Fibroblast of skin of right quadriceps (primary cell): ENCODE measurements at places on chromosomes 3 and 15.

GRCh38 chr15:99923711-99924110 is 190.5 kb upstream of the LYSMD4 start:
- no peak for DNase-seq

GRCh38 chr3:110491413-110491812 is 580.2 kb upstream of the NECTIN3 start:
- no peak for DNase-seq

DNA sequence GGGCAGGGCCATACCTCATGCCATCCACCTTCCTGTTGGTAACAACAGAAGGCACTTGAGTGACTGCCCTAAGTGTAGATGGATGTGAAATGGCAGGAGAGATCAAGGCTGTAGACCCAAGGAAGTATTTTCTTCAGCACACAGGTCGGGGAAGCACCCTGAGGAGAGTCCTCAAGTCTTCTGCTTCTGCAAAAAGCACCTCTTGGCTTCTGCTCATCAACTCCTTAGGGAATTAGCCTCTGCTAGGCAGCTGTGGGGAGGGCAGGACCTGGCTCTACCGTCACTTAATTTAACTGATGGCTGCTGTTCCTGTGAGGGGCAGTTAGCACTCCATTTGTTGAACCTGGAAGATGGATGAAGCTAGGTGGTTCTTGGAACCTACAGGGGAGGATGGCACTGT is 6.9 kb upstream of the CACNA2D2 start:
- DNase-seq, result no peak

- peak; percentile 49 for DNase-seq
Measured at GRCh38 chr15:67820992-67821783, 4.1 kb upstream of the SKOR1 start.

DNA sequence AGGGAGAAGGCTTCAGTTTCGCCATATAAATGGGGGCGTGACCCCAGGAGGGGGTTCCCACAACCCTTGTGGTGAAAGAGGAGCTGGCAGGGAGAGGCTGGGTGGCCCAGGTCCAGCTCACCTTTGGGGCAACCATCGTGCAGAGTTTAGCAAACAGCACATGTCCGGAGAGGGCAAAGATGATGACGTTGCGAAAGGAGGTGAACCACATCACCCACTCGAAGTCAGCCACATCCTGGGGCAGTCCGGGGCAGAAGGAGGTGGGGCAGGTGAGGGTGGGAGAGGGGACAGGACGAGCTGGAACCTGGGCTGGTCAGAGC is 3.7 kb downstream of the HHATL start:
- no peak for DNase-seq

- peak; percentile 70 for DNase-seq
Measured at GRCh38 chr3:33211444-33211843, 7.2 kb downstream of the SUSD5 start.

DNA sequence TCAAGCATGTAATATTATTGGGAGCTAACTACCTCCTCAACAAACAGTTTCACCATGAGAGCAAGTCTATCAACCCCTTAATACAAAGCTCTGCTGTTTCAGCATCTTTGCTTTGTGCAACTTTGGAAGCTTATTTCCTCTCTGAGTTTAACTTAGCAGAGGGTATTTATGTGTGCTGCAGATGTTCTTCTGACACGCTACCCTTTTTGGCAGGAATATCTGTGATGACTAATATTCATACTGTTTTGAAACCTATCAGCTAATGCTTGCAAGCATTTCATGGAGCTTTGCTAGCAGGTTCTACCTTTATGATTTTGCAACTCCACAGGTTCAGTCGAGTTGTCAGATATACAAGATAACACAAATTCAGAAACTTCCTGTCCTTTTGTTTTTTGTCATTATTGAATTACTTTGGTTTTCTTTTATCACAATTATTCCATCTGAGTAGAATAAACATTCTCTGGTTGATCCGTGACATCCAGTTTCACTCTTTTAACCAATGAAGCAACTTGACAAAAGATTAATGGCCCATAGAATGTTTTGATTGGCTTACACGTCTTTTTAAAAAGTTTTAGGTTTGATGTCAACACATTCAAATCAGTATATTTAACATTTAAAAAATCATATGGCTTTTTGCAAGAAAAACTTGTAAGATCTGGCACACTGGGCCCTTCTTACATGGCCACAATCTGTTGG is 1.7 kb upstream of the SLC9A9 start:
- DNase-seq, result peak; percentile 85

- peak; percentile 59 for DNase-seq
Measured at GRCh38 chr15:43769584-43770228, 7.1 kb downstream of the ELL3 start.

GRCh38 chr3:177979703-177980102 is 556.5 kb upstream of the KCNMB2 start:
- peak; percentile 48 for DNase-seq

GRCh38 chr3:98731720-98732285 is 31.3 kb upstream of the ST3GAL6 start:
- no peak for DNase-seq

DNA sequence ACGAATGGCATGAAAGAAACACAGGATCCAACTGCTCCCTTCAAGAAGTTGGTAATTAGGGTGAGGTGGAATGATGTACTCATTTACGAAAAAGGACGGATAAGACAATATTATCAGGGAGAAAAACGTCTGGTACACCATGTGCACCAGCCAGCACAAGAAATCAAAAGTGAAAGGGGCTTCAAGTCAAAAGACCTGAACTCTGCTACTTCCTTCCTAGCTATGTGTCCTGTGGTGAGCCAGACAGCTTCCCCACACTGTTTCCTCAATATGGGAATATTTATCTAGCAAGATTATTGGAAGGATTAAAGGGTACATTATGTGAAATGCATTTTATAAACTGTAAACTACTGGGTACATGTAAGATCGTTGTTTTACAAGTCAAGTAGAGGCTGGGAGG is 33.9 kb downstream of the RAB27A start:
- DNase-seq, result no peak

GRCh38 chr3:162437480-162437879 is 940.9 kb downstream of the OTOL1 start:
- peak; percentile 16 for DNase-seq

- no peak for DNase-seq
Measured at GRCh38 chr15:63599401-63600000, 2.3 kb downstream of the FBXL22 start.

GRCh38 chr3:126130981-126131745 is 47.2 kb upstream of the SLC41A3 start:
- no peak for DNase-seq

DNA sequence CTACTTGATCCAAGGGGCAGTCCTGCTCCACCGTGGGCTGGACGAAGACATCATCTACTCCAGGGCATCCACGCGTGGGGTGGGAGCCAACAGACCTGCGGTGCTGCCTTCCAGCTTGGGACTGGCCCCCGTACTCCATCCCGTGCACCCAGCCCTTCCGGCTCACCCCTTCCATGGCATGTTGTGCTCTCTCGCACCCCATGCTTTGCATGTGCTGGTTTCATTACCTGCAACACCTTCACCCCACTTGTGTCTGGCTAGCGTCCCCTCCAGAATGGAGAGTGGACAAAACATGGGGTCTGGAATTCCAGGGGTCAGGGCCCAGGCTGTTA is 30.2 kb downstream of the SEMA7A start:
- no peak for DNase-seq

DNA sequence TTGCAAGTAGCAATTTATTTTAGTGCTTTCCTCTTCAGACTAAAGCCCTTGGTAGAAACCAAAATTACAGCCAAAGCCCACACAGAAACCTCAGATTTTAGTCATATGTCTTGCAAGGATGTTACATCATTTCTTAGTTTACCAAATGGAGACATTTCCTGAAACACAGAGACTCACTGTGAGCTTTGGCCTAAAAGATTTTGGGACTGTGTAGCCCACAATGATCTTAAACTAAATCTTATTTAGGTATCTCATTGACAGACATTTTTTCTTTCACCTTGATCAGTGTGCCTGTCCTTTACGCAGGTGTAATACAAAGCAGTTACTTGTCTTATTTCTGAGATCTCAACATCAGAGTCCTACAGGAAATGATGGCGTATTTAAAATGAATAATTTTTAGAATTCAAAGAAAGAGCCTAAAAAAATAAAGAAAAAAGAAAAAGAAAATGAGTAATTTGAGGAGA is 27.8 kb upstream of the AP4E1 start:
- peak; percentile 89 for DNase-seq

DNA sequence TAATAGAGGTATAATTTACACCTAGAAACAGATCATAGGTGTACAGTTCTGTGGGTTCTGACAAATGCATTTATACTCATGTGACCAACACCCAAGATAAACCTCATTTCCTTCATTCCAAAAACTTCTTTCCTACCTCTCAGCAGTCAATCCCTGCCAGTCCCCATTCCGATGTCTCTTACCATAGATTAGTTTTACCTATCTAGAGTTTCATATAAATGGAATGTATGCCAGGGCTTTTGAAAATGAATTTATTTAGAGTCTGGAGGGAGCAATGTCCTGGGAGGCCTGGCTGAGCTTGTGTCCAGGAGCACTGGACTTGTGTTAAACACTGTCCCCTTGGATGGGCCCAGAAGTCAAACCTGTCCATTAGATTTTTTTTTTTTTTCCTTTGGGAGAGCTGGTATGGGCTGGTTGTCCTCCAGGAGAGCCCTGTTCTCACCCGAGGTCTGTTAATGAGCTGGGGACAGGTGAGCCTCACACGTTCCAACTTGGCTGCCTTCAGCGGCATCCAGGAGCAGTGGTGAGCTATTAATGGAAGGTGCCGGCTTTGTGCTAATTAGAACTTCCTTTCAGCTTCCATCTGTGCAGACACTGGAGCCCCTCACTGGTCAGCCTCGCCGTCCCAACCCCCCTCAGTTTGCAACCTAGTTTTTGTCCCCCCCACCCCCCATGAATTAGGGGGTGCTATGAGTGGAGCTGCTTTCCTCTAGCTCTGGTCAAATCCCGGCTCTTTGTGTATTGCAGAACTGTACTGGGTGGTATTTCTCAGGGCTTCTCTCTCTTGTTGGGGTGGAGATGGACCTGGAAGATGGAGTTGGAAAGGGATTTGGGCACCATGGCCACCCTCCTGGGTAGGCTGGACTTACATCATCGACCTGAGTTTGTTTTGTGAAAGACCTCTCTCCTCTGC is 40.7 kb upstream of the POLG start:
- DNase-seq, result no peak

DNA sequence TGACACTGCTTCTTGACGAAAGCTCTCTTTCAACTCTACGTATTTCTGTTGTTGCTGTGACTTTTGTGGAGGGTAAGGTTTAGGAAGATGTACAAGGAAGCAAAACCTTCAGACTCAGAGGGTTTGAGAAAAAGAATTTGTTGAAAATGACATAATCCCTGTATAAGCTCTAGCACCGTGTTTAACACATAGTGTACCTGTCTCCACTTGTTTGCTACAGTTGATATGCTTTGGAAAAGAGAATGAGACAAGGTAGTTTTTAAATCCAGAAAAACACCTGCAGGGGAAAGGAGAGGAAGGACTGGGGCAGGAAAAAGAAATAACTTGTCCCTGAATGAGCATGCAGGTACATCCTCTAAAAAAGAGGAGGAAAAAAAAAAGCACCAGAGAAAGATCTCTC is 29.6 kb upstream of the CP start:
- DNase-seq, result no peak

DNA sequence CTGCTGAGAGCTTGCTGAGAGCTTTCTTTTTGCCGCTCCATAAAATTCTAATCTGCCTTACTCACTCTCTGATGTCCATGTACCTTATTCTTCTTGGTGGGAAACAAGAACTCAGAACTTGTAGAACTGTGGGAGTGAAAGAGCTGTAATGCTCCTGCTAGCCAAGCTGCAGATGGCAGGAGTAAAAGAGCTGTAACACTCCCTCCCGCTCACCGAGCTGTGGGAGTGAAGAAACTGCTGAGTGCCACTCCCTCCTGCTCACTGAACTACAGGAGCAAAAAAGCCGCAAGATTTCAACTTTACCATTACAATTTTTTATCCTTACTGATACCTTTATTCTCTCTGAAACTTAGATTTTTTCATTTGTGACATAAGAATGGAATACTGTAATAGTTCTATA is 199.1 kb downstream of the SI start:
- no peak for DNase-seq

DNA sequence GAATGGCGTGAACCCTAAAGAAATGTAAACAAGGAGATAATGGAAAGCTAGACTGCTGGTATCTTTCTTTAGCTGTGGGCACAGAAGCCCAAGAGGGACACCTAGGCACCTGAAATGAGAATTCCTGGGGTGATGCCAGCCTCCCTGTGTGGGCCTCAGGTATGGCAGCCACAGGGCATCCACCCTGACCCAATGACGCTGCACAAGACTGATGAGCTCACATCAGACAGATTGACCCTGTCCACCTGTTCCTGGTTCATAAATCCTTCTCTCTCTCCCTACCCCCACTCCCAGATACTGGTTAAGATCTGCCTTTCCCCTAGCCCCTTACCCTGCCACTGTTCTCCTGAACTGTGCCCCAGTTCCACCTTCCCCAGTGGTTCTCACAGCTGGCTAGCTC is 1.5 kb downstream of the GLB1 start:
- no peak for DNase-seq

GRCh38 chr3:194990454-194991337 is 280.3 kb downstream of the XXYLT1 start:
- DNase-seq, result no peak

- no peak for DNase-seq
Measured at GRCh38 chr3:192079098-192079497, 618.1 kb downstream of the PYDC2 start.

GRCh38 chr3:115590873-115591272 is 32.4 kb upstream of the GAP43 start:
- no peak for DNase-seq

DNA sequence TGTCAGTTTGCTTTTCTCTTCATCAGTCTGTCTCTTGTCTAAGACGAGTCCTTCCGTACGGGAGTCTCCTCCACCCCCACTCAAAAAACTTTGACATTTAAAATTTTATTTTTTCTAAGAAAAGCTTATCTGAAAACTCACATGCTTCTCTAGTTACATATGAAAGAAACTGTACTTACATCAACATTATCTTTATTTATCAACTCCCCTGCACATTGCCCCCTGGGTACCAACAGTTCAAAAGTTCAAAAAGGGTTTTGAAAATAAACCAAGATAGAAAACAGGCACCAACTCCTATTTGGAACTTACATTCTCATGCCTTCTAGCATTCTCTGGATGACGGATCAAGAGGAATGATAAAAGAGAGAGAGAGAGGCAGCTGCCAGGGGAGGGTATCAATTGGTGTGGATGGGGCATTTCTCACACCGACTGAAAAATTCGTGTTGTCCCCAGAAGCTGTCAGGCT is 182.5 kb downstream of the FOXP1 start:
- no peak for DNase-seq

DNA sequence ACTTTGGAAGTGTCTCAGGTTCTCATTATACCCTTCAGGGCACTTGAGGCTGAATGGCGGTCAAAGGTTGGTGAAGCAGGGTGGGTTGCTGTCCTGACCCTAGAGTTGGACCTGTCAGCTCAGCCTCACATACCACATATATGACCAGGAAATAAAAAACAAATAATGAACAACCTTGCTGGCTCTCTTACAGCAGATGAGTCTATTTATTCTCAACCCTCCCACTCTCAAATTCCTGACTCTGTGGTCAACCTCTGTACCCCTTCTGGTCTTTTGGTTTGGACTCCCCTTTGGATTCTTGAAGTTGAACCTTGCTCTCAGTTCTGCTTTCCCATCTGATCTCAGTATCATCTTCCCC is 16.9 kb downstream of the PPP2R3A start:
- DNase-seq, result no peak

- no peak for DNase-seq
Measured at GRCh38 chr15:80442728-80443403, 38.7 kb downstream of the ARNT2 start.

GRCh38 chr3:79329154-79329553 is 438.6 kb downstream of the ROBO1 start:
- peak; percentile 42 for DNase-seq
